Psoas muscle (tissue), 8 donors: ENCODE measurements at places on chromosomes 16 and 17.

DNA sequence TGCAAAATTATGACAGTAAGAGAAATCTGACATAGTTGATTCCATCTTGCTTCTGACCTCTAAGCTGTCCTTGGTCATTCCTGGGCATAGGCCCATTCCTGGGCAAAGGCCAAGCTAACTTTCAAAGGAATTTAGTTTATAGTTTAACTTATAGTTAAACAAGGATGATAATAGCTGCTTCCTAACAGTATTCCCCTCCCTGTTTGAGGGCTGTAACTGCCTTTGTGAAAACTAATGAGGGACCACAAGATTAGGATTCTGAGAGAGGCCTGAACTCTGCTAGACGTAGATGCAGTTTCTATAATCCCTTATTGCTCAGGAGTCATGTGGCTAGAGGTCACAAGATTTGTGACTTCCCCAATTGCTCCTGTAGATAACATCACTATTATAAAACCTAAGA is 80.2 kb upstream of the ASIC2 start:
- DNase-seq: no peak

GRCh38 chr16:397736-398332 is 835 bp downstream of the NME4 start:
- DNase-seq: peak; percentile 76

DNA sequence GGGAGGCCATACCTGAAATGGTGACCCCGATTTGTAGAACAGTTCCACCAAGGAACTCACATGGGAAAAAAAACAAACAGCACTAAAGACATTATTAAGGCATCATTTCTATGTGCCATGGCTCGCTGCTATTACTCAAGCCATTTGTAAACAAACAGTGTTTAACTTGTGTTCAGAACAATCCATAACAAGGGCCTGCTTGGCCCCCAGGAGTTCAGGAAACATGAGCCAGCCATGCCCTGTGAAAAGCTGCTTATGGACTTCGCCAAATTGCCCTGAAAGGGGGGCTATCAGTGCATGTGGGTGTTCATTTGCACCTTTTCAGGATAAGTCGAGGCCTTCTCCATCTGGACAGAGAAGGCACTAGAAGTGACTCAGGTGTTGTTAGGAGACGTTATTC is 8.0 kb downstream of the POLR3K start:
- no peak for DNase-seq

- DNase-seq: no peak
Observed at GRCh38 chr16:57998486-57998885, 2.0 kb downstream of the ZNF319 start.

- DNase-seq: no peak
Observed at GRCh38 chr17:82972836-82973372, 106.5 kb upstream of the METRNL start.

- DNase-seq: no peak
Observed at GRCh38 chr17:72176516-72176851, 55.7 kb downstream of the SOX9 start.

- no peak for DNase-seq
Observed at GRCh38 chr16:727291-727977, 528 bp downstream of the HAGHL start.

GRCh38 chr16:71345031-71345430 is 13.5 kb upstream of the CALB2 start:
- no peak for DNase-seq

- DNase-seq: no peak
Observed at GRCh38 chr17:15381707-15382106, 40.3 kb upstream of the TEKT3 start.

- peak; percentile 32 for DNase-seq
Observed at GRCh38 chr16:89326721-89327120, 109.2 kb downstream of the ZNF778 start.
